ENCODE measurements at places on chromosomes 6 and 20.

DNA sequence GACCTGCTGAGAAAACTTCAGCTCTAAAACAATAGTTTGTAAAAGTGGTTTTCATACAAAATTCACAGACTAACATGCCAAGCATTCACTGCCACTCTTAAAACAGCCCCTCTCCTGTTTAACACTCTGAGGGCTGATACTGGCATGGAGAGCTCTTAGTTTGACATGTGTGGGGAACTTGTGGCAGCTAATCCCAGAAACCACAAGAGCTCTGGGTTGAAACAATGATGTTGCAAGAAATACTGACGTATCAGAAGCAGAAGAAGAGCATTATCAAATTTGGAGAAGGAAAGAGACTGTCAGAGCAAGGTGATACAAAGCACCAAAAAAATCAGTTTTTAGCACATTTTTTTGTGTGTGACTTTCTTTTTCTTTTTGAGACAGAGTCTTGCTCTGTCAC is 5.1 kb downstream of the BEND3 start:
- DNase-seq = no peak

GRCh38 chr6:32140420-32141046 is 10.4 kb upstream of the FKBPL start:
- no peak for DNase-seq

DNA sequence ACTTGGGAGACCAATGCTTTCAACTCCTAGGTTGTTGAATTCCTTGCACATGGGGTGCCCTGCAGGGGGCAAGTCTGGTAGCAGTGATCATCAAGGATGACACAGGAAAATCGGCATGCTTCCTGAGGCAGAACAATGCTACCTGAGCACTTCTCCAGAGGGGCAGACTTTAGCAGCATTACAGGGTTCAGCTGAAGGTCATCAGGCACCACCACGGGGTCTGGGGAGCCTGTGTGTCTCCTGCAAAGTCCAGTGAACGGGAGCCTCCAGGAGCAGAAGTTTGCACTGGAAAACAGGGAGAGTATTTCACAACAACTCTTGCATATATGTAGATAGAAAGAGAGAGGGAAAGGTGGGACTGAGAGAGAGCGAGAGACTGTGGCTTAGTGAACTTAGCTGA is 10.2 kb downstream of the VSX1 start:
- no peak for DNase-seq

- no peak for DNase-seq
Measured at GRCh38 chr6:116008470-116009243, 52.0 kb downstream of the FRK start.

DNA sequence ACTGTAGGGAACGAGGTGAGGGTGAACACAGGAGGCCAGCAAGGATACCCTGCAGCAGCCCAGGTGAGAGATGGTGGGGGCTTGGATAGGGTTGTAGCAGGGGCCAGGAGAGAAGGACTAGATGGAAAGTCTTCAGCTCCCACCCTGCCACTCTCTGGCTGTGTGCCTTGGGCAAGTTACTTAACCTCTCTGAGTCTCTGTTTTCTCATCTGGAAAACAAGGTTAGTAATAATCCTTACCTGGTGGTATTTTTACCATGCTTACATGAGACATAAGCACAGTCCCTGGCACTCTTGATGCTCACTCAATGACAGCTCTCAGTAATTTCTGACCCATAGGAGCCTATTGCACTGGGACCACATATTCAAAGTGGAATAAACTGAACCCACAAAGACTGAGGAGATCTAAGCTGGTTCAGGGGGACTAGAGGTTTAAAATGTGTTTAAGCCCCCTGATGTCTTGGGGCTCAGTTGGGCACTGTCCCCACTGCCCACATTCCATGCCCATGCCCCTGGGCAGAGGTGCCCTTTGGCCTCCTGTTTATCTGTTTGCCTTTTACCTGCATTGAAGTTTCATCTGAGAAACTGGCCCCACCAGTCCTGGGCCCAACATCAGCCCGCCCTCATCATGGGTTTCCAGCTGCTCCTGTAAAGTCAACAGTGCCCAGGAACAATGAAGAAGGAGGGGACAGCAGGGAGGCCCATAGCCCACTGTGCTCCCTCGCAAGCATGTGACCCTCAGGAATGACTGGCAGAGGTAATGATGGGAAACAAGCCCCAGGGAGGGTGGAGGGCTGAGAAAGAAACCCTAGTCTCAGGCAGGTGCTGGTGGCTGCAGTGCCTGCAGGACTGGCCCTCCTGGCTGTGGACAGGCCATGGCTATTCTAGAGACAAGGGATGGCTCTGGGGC is 104.0 kb downstream of the VEGFA start:
- no peak for DNase-seq

GRCh38 chr6:118649918-118650581 is 1.3 kb downstream of the CEP85L start:
- DNase-seq = no peak

- no peak for DNase-seq
Measured at GRCh38 chr20:12306107-12306506, 388.4 kb downstream of the BTBD3 start.

DNA sequence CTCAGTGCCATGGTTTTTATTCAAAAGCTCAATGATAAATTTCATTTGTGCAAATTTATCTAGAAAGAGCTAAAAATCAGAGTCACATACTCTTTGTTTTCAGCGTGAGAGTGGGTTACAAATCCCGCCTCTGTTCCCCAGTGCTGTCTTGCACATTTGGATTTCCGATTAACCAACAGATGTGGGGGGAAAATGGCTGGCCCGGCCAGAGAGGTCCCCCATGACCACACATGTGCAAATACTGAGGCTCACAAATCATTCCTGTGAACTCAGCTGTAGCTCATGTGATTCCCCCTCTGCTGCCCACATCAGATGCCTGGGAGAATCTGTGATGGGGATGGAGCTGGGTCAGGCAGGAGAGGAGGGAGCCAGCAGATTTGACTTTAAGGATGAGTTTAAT is 168.7 kb downstream of the PAX1 start:
- no peak for DNase-seq

GRCh38 chr6:44867571-44868334 is 460.4 kb upstream of the RUNX2 start:
- no peak for DNase-seq

DNA sequence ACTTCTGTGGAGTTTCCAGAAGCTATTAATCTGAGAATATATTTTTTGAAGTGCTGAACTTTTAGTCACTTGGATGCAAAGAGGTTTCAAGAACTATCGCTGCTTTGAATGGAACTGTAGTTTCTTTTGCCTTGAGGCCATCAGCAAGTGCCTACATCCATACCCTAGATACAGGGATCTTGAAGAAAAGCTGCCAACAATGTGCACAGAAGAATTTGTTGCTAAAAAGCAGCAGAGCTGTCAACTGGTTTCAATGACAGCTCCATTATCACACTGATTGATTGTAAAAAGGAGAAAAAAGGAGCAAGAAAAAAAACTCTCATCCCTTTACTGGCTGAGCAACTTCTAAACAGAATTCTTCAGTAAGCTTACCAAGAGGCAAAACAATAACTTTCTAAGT is 251.0 kb upstream of the NRSN1 start:
- no peak for DNase-seq

DNA sequence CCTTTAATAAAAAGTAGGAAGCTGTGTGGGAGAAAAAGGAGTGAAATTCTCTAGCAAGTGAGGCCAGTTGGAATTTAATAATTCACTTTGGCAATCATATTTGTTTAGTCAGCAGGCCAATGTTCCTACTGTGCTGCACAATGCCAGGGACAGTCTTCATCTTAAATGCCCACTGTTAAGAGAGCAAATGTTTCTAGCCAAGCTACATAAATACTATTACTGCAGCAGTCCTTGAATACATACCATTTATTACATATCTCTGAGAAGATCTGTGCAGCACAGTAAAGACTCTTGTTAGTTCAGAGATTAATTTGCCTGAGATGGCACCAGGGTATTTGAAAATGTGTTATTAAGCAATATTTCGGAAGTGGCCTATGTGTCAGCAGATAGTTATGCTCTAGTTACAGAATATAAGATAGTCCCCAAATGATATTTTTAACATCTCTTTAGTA is 105.4 kb downstream of the OGFRL1 start:
- no peak for DNase-seq

DNA sequence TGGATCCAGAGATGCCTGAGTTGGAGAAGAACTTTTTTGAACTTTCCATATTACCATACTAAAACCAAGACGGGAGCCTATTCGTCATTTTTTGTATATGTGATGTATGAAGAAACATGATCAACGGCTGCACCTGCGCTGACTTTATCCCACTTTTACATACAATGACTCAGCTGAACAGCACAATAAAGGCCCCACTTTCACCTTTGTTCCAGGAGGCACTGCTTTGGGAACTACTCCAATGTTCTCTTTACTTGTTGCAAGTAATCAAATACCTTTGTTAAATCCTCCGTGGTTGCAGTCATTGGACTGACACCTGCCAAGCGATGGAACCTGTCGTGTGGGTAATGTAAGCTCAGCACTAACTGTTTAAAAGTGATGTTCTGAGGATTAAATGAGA is 17.3 kb upstream of the BTN3A2 start:
- no peak for DNase-seq

DNA sequence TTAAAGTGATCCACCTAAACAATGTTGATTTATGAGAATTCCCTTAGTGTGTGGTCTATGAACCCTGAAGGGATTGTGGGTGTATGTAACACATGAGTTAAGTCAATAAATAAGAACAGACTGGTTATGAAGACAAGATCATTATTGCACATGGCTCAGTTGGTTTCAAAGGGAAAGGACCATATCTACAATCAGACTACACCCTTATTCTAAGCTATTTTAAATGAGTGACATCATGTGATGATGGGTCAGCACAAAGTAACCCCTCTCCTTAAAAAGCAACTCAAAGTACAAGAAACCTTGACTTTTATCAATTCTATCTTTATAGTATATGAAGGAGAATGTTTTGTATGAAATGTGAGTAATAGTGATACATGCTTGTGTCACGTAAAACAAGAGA is 15.3 kb upstream of the ZSCAN23 start:
- no peak for DNase-seq

GRCh38 chr6:132651062-132651461 is 7.9 kb downstream of the TAAR1 start:
- DNase-seq = no peak

DNA sequence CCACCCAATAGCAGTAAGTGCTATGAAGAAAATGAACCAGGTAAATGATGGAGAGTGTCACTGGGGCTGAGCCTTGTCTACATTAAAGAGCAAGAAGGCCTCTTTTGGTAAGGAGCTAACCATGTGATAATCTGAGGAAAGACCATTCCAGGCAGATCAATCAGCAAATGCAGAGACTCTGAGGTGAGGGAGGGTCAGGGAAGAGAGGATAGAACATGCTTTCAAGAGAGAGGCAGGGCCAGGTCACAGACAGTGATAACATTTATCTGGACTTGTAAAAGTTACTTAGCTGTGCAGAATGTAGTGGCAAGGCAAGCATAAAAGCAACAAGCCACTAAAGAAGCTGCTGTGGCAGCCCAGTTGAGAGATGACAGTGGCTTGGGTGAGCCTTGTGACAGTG is 197.3 kb downstream of the TASP1 start:
- DNase-seq = no peak

DNA sequence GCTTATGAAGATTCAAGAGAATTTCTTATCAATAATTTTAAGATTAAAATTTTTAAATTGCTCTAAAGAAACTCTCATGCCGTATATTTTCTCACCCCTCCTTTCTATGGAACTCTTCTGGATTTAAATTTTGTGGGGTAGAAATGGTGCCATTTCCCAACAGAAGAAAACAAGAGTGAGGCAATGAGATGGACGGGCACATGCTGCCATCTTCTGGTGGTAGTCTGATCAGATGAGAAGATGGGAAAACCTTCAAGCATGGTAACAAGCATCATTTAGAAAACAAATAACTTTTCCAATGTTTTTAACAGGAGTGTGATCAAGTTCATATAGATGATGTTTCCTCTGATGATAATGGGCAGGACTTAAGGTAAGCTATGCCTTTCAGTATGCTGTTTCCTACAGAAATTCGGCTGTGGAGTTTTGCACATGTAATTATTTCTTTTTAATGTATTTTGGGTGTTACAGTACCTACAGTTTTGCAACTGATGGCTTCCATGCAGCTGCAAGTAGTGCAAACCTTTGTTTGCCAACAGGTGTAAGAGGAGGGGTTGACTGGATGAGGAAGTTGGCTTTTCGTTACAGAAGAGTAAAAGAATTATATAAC is 271.4 kb downstream of the EYA4 start:
- no peak for DNase-seq

DNA sequence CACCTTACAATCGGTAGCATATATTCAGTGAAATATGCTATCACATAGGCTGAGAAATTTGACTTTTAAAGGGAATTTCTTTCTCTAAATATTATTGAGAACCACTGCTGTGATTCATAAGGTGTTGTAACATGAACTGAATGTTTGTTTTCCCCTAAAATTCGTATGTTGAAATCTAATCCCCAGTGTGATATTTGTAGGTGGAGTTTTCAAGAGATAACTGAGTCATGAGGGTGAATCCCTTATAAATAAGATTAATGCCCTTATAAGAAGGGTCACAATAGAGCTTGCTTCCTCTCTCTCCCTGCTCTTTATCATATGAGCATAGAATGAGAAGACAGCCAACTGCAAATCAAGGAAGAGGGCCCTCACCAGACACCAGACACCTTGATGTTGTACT is 64.8 kb downstream of the LMBRD1 start:
- DNase-seq = no peak

DNA sequence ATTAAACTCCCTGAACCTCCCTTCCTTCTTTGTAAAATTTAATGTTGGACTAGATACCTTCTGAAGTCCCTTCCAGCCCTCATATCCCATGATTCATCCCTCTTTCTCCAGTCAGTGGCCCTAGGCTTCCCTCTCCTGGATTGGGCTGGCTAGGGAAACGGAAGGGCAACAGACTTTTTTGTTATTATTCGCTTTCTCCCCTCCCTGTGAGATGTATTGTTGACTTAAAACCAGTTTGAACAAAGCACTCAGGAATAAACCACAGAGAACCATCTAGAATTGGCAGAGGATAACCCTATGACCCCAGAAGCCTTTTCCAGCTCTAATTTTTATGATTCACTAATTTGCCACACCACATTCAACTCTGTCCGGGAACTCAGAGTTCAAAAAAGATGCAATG is 239.7 kb upstream of the SUPT3H start:
- no peak for DNase-seq

GRCh38 chr20:37447688-37448087 is 73.4 kb upstream of the NNAT start:
- DNase-seq = no peak

DNA sequence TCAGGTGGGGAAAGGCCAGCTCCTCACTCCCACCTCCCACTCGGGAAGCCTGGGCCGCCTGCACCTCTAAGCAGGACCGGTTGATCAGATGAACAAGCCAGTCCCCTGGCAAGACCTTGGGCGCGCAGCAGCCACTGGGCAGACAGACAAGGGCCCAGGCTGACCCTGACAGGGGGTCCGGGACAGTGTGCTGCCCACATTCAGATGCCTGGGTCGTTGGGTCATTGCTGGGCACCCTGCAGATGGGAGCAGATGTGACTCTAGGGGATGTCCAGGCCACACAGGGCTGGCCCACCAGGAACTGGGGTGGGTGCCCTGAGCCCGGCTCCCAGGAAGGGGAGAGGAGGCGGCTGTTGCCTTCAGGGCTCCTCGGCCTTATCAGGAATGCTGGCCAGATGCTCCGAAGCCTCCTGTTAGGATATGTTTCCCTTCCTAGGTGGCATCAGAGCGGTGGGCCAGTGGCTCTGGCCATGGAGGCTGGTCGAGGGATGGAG is 17.3 kb upstream of the FRMD1 start:
- no peak for DNase-seq
